ENCODE measurements at places on chromosomes 16 and 17.

DNA sequence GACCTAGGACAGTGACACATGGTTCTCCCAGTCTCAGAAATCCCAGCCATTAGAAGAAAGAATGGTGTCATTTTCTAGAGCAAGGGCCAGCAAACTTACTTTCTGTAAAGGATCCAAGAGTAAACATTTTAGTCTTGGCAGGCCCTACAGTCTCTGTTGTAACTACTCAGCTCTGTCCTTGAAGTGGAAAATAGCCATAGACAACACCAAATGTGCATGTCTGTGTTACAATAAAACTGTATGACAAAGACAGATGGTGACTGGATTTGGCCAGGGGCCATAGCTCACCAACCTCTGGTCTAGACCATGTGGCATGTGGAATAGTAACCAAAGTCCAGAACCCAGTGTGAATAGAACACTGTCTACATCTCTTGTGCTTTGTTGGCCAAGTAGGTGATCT lies 286.5 kb downstream of the HS3ST4 start:
- no peak for DNase-seq

DNA sequence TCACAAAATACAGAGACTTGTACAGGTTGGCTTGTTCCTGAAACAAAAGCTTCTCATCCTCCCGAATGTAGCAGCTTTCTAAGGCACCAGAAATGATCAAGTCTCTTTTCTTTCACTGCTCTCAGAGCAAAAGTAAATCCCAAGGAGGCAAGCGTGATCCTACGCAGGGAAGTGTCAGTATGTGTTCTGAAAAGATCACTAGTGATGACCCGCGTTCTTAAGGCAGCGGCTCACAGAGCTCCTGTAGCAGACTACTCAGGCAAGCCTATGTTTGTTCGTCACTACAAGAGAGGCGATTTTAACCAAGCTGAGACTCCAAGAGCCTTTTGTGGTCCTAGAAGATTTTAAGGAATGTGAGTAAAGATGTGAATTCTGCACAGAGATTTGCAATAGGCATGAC lies 34.5 kb downstream of the WIPI1 start:
- DNase-seq = no peak

DNA sequence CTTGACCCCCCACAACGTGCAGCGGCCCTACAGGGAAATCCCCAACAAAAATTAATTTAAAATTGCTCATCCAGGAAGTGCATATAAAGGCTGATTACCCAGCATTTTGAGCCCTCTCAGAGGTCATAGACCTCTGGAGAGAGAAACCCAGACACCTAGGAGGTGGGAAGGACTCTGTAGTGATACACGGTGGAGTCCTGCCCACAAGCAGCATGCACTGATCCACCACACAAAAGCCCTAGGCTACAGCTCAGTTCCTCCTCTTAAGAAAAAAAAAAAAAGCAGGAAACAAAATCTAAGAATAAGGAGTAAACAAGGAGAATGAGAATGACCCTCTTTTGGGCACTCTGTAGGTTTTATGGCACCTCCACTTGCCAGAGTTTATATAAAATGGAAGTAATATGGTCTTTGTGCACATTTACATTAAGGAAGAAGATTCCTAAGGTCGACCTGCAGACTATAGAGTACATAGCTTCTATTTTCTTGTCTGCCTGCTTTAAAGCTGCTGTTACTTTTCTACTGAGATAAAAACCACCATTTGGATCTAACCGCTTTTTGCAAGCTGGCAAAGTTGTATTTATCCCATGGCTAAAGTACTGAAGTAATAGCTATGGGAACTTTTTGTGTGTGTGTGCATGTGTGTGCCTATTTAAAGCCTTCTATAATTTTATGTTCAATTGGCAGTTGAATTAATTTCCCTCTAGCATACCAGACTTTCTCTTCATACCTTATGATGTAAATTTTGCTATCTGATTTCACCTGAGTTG lies 46.9 kb downstream of the ACSM1 start:
- no peak for DNase-seq

- no peak for DNase-seq
These were observed 175.2 kb upstream of the NLRP1 start for GRCh38 chr17:5759501-5759925.

DNA sequence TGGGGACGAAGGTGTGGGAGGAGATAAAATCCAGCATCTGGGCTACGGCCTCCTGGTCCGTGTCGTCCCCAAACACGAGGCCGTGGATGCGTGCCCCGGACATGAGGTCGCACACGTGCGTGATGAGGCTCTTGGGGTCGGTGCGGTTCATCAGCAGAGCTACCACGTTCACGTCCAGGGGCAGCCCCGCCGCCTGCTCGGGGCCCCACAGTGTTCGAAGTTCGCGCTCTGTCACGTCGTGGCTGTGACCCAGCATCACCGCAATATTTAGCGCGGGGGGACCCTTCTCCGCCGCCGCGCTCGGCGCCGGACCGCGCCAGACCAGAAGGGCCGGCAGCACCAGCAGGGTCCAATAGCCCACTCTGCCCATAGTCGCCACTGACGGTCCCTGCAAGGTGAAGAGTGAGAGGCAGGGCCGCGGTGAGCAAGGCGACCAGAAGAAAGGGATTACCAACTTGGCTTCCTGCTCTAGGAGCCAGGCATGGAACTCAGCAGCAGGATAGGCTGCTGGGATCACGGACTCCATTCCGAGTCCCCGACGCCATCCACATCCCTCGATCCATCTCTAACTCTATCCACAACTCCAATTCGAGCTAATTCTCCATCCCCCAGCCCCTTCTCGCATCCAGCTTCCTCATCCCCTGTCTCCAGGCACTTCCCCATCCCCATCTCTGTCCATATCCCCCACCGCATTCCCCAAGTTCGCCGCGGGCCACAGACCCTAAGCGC lies 2.0 kb downstream of the GRIN2A start:
- DNase-seq = no peak

GRCh38 chr17:6654841-6655731 lies 3.5 kb downstream of the C17orf100 start:
- no peak for DNase-seq

Measured in uterus (tissue), 4 donors.